ENCODE measurements at places on chromosomes 4 and X.
A peak's percentile ranks its signal among the peaks of the same experiment; 100 is the strongest.

GRCh38 chr4:173152104-173152503, 16.5 kb upstream of the GALNT7 start:
- DNase-seq = no peak

DNA sequence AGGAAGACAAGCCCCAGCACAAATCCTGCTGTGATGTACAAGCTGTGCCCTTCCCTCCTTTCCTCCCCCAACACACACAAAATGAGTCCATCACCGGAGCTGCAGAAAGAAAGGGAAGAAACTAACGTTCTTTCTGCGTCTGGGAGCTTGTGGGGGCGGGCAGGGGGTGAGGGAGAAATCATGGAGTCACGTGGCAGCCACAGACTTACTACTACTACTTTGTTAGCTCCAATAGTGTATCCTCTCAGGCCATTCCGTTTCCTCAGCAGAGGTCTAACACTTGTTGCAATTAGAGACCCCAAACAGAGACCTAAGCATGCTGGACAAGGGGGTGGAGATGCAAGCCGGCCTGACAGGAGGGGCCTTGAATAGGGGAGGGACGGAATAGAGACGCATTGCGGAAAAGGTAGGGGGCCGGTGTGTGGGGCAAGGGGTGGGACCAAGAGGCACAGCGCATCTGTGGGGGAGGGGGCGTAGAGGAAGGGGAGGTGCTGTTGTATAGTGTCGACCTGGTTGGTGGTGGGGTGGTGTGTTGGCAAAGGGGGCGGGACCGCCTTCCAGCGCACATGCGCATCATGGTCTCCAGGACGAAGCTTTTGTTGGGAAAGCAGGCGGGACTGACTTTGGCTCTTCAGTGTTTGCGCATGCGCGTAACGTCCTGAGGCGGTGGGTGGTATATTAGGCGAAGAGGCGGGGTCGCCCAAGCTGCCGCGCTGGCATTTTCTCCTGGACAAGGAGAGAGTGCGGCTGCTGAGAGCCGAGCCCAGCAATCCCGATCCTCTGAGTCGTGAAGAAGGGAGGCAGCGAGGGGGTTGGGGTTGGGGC, at the start of gene MAGED1:
MAGED1 (plus strand) TSS at position 703 of the 825 bp plus-strand sequence. CDS start 682 bp downstream, outside the sequence.
- DNase-seq = peak; percentile 80

DNA sequence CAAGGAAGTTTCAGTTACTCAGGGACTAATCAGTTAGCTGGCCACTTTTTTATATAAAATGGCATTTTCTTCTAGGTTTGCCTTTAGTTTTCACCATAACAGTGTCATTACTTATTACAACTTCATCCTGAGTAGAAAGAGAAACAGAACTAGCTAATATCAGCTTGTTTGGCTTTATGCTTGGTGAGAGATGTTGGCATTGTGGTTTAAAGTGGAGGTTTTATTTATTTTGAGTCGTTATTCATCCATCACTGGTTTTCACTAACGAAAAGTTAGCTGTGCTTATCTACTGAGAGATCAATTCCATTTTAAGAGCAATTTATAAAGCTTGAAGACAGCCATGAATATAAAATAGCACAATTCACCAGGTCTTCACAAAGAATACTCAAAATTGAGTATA, 714.5 kb downstream of the GRID2 start:
- DNase-seq = no peak

GRCh38 chrX:24692305-24692704, 1.4 kb upstream of the POLA1 start:
- DNase-seq = no peak

DNA sequence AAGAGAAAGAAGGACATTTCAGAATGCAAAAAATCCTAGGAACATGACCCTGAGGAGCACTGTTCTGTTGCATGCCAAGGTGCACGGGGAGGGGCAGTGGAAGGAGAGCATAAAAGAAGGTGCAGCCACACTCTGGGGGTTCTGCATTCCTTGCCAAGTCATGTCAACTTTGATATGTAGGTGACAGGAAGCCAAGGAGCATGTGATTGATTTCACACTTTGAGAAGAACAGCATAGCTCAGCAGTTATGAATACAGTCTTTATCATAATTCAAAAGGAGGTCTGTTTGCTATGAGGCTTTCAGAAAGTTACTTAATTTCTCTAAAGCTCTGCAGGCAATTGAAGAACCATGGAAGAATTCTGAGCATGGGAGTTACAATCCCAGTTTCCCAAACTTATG, 50.6 kb downstream of the SCFD2 start:
- no peak for DNase-seq

DNA sequence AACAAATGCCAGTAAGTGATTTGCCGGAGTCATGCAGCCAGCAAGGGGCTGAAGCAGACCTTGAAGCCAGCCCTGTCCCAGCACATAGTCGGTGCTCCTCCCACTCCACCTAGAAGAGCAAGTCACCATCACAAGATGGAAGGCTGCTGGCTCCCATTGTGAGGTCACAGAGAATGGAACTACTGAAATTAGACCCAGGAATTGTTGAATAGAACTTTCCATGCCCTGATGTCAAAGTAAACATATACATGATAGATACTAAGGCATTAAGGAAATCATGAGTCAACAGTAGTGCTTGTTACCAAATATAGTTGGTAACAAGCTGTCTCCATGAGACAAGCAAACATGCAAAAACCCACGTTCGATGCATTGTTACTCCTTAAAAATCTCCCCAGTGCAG, 177.1 kb upstream of the MID1 start:
- DNase-seq = no peak

DNA sequence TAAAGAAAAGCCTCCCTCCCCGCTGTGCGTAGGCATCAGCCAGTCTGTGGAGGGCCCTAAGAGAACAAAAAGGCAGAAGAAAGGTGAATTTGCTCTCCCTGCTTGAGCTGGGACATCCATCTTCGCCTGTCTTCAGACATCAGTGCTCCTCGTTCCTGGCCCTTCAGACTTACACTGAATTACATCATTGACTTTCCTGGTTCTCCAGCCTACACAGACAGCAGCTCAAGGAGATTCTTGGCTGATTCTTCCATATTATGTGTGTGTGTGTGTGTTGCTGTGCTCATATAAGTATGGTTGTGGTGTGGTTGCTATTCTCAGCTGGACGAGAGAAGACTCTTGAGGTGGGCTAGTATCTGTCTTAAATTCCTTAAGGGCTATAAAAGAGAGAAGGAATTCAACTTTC, 35.5 kb upstream of the CD99L2 start:
- DNase-seq = no peak

- DNase-seq = no peak
Measured at GRCh38 chr4:170080496-170080895, 9.3 kb downstream of the AADAT start.

GRCh38 chr4:176002007-176002613, 63.5 kb upstream of the WDR17 start:
- DNase-seq = peak; percentile 57

DNA sequence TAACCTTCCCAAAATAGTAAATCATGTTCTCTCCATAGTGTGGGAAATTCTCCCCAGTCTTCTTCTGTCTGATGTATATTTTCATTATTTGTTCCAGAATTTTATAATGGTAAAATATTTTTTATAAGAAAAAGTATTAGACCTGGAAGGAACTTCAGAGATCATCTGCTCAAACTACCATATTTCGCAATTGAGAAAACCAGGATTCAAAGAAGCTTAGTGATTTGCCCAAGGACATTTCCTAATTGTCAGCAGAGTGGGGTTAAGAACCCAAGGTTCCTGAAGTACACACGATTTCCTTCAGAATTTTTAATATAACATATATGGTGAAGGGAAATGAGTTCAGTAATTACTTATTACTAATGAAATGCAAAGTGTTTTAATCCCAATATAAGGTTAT, 24.1 kb downstream of the OCIAD1 start:
- DNase-seq = no peak

DNA sequence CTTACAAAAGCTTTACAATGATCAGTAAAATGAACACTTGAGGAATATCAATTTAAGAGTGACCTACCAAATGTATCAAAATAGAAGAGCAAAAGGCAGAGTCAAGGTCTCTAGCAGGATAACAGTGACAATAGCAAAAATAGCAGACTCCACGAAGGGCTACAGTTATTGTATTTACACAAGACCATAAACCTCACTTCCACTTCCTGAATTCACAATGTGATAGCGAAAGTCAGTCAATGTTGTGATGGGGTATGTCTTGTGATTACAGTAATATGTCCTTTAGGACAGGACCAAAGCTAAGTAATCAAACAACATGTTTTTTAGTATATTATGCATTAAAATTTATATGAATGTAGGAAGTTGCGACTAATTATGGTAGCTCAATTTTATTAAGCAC, 139.6 kb downstream of the IQCM start:
- no peak for DNase-seq

GRCh38 chrX:86023811-86024210, 23.5 kb downstream of the CHM start:
- DNase-seq = no peak

GRCh38 chr4:80097400-80098177, 24.6 kb upstream of the ANTXR2 start:
- DNase-seq = no peak

- DNase-seq = no peak
Measured at GRCh38 chr4:146170149-146170548, 5.4 kb upstream of the LSM6 start.

GRCh38 chrX:110436523-110436922, 77.9 kb downstream of the RTL9 start:
- no peak for DNase-seq

- no peak for DNase-seq
Measured at GRCh38 chrX:31074522-31074921, 2.7 kb upstream of the FTHL17 start.

DNA sequence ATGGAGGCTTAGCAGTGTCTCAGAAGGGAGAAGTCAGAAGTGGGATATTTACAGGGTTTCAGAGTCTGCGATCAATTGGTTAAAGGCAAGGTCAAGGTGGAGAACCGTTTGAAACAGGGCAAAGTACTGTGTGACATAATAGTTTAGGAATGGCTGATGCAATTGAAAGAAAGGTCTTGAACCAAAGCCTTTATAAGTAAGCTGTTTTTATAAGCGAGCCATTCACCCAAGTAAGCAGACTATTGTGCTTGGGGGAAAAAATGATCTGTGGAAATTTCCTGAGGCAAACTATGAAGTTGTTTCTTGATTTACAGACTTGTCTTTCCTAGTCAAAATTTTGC, 327.3 kb downstream of the CAMK2D start:
- no peak for DNase-seq

GRCh38 chr4:87677731-87678130, 27.7 kb downstream of the DMP1 start:
- DNase-seq = no peak

- DNase-seq = peak; percentile 82
Measured at GRCh38 chrX:11758400-11759171, 549 bp downstream of the MSL3 start.

DNA sequence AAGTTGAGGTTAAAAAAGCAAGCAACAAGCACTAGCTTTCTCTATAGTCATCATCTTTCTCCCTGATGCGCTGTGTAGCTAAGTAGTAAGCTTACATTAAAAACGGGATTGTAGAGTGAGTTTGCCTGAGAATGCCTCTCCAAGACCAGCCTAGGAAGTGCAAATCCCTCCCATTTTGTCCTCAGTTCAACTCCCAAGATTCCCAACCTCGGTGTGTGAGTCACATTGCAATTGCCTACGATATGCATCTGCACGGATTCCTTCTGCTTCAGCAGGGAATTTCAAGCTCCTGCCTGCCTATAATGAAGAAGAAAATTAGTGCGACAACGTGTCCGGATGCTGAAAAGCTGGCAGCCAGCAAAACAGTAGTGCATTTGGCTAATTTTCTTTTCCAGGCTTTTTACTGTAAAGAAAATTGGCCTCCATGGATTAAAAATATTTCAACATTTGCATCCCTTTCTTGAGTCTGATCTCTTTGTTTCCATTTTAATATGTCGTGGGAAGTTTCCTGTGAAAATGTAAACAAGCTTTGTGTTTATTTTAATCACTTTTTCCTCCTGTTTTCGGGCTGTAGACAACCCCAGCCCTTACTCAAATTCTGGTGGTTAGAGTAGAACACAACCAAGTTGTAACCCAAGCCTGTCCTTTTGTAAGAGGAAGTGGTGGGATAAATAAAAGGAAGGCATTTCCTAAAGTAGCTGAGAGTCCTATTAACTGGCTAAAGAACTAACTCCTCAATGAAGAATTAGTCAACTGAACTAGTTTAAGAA, 58.4 kb upstream of the TET2 start:
- DNase-seq = no peak

DNA sequence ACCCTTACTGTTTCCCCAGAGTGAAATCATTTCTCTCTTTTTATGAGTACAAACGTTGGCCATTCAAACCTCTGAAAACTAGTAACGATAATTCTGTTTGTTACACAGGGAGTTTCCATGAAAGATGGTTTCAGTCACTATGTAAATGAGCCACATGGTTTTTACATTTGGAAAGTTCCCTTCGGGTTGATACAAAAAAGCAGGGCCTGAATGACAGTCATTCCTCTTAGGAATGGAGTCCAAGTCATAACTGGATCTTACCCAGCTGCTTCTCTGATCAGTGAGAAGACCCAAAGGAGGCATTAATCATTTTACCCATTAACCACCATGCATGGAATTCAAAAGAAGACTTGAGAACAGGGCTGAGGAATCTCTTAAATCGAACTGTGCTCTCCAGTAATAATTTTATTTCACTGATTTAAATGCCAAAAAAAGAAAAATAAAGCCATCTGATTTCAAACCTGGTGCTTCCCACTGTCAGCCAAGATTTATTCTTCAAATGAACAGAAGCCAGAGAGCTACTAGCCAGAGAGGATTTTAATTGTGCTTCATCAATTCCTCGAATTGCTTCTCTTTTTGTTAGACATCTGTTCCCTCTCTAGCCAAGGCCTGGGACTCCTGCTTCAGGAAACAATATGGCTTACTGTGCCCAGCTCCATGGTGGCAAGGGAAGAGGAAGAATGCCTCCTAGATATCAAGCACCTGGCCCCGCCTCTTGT, 3.2 kb downstream of the SOWAHB start:
- no peak for DNase-seq

DNA sequence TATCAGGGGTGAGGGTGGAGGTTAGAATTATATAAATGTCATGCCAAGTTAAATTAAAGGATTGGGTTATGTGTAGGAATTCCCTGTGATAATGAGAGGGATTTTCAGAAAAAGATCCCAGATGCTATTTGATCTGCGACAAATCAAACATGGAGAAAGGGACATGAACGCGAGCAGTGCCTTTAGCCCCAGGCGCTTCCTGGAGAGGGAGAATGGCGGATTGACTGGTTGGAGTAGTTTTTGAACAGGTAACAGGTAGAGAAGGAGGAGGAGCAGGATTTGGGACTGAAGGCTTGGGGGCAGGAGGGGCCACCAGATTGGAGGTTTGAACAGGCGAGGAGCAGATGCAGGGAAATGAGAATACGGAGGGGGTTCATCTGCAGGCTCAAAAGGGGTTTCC, 67.1 kb downstream of the LRP2BP start:
- no peak for DNase-seq

- no peak for DNase-seq
Measured at GRCh38 chr4:23355258-23355657, 534.6 kb downstream of the PPARGC1A start.

DNA sequence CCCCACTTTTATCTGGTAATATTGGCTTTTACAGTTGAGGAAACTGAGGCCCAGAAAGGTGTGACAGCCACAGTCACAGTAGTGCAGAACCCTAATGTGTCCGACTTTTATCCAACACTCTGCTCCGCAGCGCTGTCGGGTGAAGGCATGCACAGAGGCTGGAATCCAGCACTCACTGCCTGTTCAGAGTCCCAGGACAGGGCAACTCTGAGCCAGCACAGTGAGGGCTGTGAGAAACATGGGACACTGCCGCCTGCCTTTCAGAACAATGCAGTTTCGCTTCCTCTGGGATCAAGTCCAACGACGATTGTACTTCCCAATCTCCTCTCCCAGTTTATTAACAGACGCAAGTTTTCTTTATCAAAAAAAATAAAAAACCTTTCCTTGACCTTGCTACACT, 41.9 kb upstream of the PDGFRA start:
- DNase-seq = no peak

- DNase-seq = no peak
Measured at GRCh38 chr4:166481739-166482138, 608.7 kb downstream of the TLL1 start.

All from GM10248 (cell line).